ENCODE measurements at places on chromosomes 7 and 10.

GRCh38 chr10:100350914-100351485 lies 4.0 kb downstream of the SCD start:
- no peak for DNase-seq

DNA sequence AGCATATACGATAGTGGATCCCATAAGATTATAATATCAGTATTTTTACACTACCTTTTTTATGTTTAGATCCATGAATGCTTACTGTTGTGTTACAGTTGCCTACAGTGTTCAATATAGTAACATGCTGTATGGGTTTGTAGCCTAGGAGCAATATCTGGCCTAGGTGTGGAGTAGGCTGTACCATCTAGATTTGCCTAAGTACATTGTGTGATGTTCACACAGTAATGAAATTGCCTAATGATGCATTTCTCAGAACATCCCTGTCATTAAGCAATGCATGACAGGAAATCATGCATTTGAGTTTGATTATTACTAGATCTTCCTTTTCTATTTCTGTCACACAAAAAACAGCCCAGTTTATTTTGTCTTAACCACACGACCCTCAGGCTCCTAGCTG lies 14.5 kb downstream of the CBX3 start:
- no peak for DNase-seq

DNA sequence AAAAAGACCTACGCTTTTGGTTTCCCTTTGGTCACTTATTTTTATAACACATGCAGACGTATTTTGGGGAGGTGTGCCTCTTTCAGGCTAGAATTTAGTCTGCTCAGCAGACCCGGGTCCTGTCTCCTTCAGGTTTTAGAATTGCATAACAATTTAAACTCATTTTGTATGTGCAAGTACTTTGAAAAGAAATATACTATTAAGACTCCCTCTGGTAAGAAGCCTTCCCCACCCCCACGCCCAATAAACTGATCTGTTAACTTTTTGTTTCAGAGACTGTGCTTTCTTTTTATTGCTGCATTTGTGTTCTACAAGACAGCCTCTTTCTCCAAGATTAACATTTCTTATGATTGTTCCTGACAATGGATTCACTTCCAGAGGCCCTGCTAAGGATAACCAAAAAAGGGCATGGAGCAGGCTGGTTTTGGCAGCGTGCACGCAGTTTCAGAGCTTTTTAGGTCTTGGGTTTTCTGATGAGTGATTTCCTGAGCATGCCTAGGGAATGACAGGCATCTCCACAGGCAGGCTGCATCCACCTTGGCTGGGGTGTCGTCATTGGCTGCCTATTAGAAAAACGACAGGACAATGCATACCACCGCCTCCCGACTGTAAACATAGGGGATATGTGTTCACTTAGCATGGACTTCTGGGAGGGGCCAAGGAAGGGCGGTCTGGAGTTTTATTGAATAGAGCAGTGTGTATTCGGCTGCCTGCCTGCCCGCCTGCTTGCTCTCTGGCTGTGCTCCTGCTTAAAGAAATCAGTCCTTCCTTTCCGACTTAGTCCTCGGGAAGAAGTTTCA lies at the start of gene CALD1:
CALD1 (plus strand) TSS at position 694 of the 800 bp plus-strand sequence. CDS start 88,100 bp downstream, outside the sequence.
- DNase-seq: peak; percentile 88

GRCh38 chr10:42691361-42692120 lies 53.2 kb upstream of the ZNF33B start:
- DNase-seq: no peak

GRCh38 chr10:30384701-30385201 lies 35.7 kb upstream of the MTPAP start:
- peak; percentile 82 for DNase-seq

DNA sequence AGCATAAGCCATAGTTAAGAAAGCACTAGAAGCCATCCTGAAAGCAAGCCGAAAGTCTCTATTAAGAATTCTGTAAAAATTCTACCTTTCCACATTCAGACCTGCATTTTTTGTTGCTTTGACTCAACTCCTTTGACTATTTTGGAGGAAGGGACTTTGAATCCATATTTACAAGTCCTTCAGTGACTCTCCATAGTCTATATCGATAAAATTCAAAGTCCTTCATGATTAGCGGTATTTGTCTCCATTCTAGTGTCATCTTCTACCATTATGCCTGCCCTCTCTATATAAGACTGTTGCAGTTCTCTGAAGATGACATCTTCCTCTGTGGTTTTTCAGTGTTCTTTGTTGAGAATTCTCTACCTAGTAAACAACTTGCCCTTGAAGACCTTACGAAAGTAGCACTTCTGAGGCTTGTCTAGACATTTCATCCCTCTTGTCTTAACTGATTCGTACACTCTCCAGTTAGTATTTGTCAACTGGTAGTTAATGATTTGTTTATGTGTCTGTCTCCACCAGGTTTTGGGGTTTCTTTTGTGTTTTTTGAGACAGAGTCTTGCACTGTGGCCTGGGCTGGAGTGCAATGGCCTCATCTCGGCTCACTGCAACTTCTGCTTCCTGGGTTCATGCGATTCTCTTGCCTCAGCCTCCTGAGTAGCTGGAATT lies 1.7 kb downstream of the CCSER2 start:
- DNase-seq: no peak

- DNase-seq: no peak
Observed at GRCh38 chr10:82176587-82176986, 301.6 kb downstream of the NRG3 start.

DNA sequence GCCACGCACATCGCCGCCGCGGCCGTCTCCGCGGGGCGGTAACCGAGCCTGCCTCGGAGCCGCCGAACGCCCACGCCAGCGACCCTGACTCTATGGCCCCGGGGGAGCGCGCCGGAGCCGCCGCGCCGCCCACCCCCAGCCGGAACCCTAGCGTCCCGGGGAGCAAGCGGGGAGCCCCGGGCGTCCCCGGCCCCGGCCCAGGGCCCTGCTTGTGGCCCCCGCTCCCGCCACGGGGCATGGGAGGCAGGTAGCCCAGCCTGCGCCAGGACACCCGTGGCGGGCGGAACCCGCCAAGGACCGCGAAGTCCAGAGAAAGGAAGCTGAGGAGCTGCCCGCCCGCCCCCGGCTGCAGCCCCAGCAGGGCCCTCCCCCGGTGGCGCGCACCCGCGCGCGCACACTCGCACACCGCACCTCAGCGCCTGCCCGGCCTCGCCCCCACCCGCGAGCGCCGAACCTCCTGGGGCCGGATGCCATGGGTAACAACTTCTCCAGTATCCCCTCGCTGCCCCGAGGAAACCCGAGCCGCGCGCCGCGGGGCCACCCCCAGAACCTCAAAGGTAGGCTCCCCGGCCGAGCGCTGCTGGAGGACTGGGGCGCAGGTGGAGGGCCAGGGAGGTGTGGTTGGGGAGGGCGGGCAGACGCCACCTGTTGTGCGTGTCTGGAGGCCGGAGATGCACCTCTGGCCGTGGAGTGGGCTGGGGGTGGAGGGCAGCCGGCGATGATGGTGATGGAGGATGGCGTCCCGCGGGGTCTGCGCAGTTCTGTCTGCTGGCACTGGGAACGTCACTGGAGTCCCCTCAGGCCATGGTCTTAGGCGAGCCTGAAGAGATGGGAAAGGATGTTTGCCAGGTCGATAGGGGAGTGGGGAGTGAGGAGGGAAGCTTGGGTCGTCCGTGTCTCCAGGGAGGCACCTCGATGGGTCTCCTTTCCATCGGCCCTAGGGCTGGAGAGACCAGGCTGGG lies 692 bp downstream of the NEURL1 start:
- DNase-seq: peak; percentile 57

DNA sequence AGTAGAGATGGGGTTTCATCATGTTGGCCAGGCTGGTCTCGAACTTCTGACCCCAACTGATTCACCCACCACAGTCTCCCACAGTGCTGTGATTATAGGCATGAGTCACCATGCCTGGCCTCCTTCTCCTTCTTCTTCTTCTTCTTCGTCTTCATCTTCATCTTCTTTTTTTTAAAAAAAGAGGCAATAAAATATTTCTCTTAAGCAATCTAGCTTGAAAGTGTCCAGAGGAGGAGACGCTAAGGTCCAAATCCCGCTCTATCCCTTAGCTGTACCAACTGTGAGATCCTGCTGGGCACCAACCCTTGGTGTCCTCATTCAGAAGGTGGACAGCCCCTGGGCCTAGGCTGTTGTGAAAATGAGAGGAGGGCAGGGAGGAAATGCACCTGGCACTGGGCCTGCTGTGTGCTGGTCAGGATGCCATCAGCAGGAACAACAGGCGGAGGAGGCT lies 13.9 kb upstream of the PSAP start:
- DNase-seq: no peak

Data from neural progenitor cell (in vitro differentiated cells).